ENCODE measurements at places on chromosomes 3 and 15.

GRCh38 chr3:13457593-13457992 lies 22.5 kb upstream of the HDAC11 start:
- no peak for DNase-seq

- no peak for DNase-seq
Observed at GRCh38 chr15:94582368-94582767, 351.0 kb downstream of the MCTP2 start.

- no peak for DNase-seq
Observed at GRCh38 chr3:116824208-116824607, 114.6 kb downstream of the TUSC7 start.

- DNase-seq = no peak
Observed at GRCh38 chr15:68220967-68221366, 8.6 kb downstream of the CLN6 start.

DNA sequence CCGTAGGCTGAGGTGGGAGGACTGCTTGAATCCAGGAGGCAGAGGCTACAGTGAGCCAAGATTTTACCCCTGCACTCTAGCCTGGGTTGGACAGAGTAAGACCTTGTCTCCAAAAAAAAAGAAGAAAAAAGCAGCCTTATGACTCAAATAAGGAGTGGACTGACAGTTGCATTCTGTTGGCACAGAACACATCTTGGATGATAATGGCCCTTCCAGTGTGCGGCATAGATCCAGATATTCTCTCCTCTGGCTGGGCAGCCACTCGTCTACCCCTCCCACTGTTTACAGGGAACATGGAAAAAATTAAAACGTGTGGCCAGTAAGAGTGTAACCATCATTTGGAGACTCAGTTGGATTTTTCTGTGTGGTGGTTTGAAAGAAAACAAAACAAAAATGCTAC lies 118.6 kb upstream of the RNF7 start:
- DNase-seq = no peak

DNA sequence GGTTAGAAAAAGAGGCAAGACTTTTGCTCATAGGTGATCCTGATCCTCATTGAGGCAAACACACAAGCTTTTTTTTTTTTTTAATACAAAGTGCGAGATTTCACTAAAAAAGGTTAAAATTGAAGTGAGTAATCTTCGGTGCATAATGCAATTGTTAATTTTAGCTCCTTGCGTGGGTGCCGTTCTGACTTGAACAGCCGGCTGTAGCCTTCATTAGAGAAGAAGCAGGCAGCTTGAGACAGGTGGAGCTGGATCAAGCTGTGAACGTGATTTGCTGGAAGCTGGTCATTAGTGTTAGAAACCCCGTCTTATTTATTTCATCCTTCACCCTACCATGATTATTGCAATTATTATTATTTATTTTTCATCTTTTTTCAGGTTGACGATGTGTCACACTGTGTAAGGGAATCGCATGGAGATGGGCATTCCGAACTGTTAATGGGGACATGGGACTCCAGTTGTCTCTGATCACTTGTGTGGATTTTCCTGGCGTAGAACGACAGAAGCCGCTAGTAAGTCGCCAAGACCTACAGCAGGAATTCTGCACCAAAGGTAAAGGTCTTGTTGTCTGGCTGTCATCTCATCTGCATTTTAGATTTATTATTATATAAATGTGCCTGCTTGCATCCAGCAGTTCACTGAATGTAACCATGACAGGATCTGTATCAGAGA lies 40.2 kb downstream of the ARPP21 start:
- DNase-seq = no peak

DNA sequence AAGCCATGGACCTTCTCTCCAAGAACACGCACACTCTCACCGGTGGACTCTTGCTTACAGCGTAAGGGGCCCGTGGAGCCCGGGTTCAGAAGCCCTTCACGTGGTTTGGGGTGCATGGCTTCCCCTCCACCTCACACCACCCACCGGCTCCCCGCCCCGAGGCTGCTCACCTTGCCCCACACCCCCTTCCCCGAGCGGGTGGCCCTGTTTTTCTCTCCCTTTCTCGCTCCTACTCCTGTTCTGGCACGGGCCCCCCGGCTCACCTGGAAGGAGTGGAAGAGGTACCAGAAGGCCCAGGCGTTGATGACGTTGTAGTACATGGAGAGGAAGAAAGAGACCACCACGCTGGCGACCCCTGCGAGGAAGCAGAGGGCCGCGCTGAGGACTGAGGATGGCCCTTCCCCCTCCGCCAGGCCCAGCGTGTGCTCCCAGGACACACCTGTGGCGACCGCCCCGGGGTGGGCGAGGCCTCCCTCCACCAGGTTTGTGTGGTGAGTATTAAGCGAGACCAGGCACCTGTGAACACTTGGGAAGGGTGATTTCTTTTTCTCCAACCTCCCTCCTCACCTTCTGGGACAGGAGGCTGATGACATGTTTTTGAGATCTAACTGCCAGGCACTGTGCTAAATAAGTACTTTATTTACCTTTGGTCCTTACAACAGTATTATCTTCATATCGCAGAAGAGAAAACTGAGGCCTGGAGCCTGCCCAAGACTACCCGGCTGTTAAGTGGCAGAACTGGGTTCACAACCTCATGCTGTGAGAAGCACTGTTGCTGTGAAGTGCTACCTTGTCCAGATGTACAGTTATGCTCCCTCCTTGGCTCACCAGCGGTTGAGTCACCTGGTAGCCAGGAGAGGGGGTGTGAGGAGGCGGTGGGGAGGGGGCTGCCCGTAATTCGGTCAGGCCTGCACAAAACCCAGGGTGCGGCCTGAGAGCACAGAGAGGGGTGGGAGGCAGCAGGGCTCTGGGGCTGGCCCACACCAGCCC lies 16.3 kb downstream of the SLC6A20 start:
- no peak for DNase-seq

GRCh38 chr3:146274833-146275232 lies 23.9 kb upstream of the PLSCR4 start:
- DNase-seq = no peak

DNA sequence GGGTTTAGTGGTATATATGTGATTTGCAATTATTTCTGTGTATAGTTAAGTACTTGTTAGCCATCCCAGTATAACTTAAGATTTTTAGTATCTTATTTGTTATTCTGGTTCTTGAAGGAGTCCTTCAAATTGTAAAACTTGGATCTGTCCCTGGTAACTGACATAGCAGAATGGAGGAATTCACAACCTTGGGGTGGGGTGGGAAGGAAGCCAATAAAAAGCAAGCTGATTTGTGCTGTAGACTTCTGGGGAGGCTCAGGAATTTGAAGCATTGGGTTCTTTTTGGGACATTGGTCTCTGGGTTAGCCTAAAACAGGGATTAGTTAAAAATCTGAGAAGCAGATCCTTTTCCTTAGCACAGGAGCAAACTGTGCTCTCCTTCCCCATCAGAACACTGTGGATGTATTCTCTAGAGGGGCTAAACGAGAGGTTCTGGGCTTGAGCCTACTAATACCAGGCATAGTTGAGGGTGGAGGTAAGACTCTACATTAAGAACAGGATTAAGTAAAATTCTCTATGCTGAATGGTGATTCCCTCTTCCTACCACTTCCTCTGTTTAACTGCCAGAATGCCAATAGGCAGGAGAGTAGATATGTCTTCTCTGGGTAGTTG lies 42.2 kb downstream of the GMPS start:
- DNase-seq = no peak

DNA sequence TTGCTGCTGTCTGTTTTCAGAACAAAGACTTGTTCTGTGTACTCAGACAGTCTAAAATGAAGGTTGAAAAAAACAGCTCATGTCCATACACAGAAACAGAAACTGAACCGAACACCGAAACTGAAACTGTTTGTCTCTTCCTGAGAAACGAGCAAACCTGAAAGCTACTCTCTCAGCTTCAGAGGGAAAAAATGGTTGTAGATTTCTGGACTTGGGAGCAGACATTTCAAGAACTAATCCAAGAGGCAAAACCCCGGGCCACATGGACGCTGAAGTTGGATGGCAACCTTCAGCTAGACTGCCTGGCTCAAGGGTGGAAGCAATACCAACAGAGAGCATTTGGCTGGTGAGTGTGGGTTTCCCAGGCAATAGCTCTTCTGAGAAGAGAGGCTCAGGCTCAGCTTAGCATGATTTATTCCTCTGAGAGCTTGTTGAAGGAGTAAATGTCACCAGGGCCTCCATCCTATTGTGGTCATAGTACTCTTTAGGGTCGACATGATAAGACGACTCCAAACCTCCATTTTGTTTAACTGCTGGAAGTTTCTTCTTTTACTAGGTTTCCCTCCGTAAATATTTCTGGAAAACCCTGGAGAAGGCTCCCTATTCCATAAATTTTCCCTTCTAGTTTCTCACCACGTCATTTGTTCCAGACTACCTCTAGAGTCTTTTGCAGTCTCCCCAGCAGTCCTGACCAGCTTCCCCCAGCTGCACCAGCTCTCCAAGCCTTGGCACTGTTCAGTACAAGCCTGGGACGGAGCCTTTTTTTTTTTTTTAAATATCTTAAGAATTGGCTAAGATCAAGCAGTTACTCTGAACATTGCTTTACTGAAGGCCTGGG lies at the start of gene RTP4:
TSS of gene RTP4 (plus strand) at position 135 of the 838 bp plus-strand sequence. CDS start at position 192, 57 bp downstream.
- DNase-seq = no peak

DNA sequence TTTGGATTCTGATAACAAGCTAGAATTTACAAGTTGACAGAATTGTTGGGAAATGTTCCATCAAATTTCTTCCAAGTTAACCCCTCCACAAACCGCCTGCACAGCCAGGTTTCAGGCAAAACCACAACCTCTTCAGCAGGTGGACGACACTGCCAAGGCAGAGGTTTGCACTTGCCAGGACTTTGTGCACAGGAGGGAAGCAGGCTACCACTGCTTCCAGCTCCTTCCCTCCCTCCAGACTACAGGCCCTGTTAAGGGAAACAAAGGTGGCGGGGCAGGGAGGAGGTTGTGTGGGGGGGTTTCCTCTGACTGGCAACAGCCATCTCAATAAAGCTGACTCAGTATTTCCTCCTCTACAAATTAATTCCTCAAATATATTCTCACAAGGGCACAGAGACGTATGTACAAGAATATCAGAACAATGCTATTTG lies 42.2 kb downstream of the TBC1D2B start:
- no peak for DNase-seq

- no peak for DNase-seq
Observed at GRCh38 chr3:117695871-117696645, 986.5 kb downstream of the TUSC7 start.

DNA sequence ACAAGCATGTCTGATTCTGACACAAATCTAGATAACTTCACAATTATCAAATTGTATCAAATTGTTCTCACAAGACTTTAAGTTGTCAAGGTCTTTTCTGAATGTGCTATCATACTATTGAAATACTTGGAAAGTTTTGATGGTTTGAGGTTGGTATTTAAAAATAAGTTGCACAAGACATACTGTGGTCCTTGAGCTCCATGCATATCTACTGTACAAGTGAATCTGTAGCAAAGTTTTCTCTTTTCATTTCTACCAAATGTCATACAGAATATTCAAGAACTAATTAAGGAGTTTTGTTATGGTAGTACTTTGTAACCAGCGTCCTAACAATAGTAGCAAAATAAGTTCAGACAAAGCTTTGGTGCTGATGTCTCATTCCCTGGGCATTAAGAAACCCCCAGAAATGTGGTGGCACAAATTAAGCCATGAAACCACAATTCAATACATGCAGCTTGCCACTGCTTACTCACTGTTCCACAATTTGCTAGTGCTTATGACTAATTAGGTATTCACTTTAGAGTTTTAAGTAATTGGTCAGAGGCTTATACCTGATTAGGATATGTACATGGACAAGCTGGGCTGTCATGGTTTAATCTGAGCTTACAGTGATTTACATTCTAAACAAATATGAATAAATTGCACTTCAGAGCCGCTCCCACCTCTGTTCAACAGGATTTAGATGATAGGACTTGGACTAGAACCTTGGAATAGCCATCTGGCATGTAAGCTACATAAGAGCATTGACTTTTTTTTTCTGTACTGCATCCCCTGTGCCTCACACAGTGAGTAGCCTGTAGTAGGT lies 8.8 kb downstream of the TBC1D23 start:
- no peak for DNase-seq

- no peak for DNase-seq
Observed at GRCh38 chr15:67613708-67614107, 71.2 kb downstream of the MAP2K5 start.
